Activated CD4-positive, alpha-beta T cell treated with anti-CD3 and anti-CD28 coated beads for 48 hours (primary cell): ENCODE measurements at places on chromosomes 7 and 10.

DNA sequence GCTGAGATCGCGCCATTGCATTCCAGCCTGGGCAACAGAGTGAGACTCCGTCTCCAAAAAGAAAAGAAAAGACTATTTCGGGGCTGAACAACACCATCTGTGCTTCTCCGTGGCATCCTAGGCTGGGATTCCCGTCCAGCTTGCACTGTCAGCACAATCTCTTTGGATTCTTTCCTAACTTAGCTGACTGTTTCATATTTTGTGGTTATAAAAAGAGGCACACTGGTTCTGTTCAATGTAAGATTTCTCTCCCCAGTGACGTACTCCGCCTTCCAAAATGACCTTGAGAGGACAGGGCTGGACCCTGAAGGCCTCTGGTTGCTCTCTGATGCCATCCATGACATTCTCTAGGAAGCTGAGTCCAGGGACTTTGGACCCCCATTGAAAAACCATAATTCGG is 8.8 kb downstream of the ZNHIT1 start:
- DNase-seq = no peak

DNA sequence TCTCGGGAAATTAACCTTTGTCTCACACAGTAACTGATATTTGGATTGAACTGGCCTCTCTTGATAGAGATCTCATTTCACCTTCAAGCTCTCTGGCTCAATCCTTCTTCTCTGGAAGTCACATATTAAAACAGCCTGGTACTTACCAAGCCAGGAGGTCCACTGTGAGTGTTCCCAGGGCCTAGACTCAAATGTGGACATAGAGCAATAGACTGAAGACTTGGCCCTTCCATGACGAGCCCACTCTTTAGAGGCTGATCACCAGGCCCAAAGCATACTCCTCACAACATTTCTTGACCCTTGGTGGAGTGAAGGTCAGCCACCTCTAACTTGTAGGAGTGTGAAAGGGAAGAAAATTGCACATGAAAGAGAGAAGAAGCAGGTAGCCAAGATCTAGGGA is 38.5 kb downstream of the COL1A2 start:
- no peak for DNase-seq

GRCh38 chr10:15714847-15715246 is 4.9 kb downstream of the ITGA8 start:
- no peak for DNase-seq

GRCh38 chr7:78248867-78249266 is 450.3 kb downstream of the PHTF2 start:
- DNase-seq = no peak

DNA sequence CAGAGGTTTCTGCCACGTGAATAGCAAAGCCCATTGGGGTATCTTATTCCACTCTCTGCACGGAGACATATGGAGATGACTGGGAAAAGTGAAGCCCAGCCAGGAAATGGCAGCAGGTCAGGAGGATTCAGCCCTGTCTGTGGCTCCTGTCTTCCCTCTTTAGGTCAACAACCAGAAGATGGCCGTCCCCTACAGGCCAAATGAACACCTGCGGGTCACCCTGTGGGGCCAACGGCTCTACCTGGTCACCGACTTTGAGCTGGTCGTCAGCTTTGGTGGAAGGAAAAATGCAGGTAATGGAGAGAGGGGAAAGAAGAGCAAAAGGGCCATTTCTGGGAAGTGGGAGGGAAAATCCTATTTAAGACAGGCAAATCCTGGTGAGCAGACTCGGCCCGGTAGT is 38.3 kb downstream of the EPHB4 start:
- no peak for DNase-seq

GRCh38 chr10:132828681-132829080 is 42.7 kb upstream of the NKX6-2 start:
- DNase-seq = no peak

GRCh38 chr10:57320416-57320815 is 947.3 kb downstream of the IPMK start:
- no peak for DNase-seq

GRCh38 chr7:16975712-16976111 is 93.9 kb upstream of the AGR3 start:
- no peak for DNase-seq

- DNase-seq = no peak
Observed at GRCh38 chr10:36559412-36560400, 565.7 kb upstream of the ANKRD30A start.

DNA sequence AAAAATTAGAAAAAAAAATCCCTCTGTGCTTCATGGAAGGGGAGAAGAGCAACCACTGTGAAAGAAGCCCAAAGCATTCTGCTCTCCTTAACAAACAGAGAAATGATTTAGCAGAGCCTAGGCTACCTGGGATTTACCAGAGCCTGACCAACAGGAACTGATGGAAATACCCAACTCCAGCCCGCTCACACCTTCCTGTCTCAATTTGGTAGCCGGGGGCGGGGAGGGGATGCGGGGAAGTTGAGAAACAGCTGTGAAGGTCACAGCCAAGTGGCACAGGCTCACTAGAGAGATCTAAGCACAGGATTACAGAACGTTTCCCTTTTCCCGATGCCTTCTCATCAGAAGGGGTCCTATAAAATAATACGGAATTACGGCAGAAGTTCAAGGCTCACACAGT is 17.6 kb downstream of the RSU1 start:
- DNase-seq = peak; percentile 30

DNA sequence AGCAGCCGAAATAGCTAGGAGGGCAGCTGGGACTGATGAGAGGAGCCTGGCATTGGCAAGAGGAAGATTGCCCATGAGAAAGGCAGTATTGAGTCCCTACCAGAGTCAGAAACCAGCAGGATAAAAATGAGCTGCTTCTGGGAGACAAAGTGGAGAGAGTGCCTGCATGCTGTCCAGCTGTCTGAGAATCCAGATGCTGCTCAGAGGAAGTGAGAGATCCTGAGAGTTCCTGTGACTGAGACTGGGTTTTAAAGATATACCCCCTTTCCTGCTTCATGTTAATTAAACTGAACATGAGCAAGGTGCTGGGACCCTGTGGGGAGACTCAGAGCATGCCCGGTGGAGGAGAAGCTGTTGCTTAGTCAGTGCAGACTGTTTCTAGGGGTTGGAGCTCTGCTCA is 107.5 kb downstream of the KIF20B start:
- no peak for DNase-seq

DNA sequence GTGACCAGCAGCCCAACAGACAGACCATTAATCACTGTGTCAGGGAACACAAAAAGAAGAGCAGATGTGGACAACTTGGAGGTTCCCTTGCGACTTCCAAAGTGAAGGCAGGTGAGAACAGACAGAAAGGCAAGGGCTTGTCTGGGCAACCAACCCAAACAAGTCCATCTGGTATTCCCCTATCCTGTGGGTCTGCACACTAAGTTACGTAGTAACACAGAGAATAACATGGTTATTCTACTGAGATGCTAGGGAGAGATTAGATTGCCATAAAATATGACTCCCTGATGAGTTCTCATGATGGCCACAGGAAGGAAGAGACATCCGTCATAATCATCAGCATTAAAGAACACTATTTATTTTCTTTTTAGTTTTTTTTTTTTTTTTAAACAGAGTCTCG is 252.2 kb downstream of the CALN1 start:
- no peak for DNase-seq

DNA sequence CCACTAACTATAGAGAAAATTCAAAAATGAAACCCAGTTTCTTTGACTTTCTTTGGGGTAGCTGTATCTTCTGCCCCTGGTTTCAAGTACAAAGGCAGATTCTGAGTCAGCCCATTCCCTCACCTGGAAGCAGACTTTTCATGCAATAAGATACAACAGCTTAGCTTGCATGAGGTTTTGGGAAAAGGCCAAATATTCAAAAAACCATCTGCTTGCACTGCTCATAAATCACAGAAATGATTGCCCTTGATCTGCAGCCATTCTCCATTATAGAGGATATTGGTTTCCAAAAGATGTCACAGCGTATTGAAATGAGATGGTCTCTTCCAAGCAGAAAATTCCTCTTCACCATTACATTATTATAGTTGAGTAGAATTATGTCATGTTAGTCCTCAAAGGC is 354.0 kb downstream of the PHF14 start:
- no peak for DNase-seq

DNA sequence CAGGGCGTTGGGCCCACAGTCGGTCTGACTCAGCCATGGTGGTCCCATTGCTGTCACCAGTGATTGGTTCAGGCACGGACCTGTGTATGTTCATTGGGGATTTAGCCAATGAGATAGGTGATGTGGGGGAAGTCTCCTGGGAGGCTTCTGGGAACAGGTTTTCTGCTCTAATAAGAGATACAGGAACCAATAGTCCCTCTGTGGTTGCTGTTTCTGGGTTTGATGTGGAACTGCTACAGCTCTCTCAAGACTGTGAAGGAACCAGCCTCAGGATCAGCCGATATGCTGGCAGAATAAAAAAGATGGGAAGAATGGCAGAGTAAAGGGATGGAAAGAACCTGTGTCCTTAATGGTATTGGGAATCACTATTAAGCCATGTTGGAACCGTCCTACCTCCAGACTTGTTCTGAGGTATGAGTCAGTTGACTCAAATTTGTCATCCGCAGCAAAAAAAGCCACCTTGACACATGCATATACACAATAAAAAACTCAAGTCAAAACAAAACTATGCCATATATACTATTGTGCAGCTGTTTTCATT is 70.6 kb downstream of the MCMBP start:
- DNase-seq = no peak

DNA sequence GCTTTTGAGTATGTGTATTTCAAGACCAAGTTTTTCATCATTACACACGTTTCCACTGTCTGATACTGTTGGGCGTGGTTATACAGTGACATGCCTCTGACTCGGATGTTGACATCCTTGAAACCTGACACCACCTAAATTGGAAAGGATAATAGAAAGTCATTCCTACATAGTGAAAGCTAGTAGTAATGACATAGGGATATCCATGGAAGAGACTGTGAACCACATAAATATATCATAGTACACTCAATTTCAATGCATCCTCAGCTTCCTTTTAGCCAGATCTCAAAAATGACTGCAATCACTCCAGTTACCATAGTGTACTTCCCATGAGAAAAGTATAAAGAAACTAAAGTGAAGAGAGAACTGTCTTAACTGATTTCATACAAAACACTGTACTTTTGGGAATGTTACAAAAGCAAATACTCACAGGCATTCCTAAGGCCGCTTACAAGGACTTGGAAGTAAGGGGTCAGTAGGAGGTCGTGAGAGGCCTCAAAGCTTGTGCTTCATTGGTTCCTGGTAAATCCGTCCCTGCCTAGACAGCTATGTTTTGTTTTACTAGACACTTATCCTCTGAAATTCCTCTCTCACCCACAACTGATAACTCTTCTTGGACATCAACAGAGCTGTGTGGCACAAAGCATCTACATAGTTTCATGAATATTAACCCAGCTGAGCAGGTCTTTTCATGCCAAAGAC is 71.8 kb upstream of the VWDE start:
- no peak for DNase-seq

DNA sequence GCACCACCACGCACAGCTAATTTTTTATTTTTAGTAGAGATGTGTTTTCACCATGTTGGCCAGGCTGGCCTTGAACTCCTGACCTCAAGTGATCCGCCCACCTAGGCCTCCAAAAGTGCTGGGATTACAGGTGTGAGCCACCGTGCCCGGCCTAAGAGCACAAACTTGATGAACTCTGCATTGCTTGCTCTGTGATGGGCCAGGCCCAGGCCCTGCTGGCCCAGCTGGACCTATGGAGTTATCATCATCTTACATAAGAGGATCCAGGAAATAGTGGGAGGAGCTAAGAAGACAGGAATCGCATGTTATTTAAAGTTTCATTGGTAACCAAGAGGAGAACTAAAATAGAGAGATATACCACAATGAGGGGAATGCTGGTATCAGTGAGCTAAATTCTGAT is 86.9 kb downstream of the DAGLB start:
- DNase-seq = no peak

GRCh38 chr7:137958470-137959431 is 43.1 kb downstream of the CREB3L2 start:
- no peak for DNase-seq

- DNase-seq = no peak
Observed at GRCh38 chr10:102959360-102959759, 41.3 kb downstream of the CNNM2 start.

- DNase-seq = no peak
Observed at GRCh38 chr7:139595806-139596205, 72.3 kb downstream of the CLEC2L start.

GRCh38 chr7:157550300-157551275 is 213.8 kb downstream of the DNAJB6 start:
- DNase-seq = no peak

- no peak for DNase-seq
Observed at GRCh38 chr7:155489158-155489840, 31.4 kb downstream of the EN2 start.

- no peak for DNase-seq
Observed at GRCh38 chr10:23869996-23870395, 338.9 kb upstream of the KIAA1217 start.

- no peak for DNase-seq
Observed at GRCh38 chr7:24129597-24129996, 154.4 kb upstream of the NPY start.

DNA sequence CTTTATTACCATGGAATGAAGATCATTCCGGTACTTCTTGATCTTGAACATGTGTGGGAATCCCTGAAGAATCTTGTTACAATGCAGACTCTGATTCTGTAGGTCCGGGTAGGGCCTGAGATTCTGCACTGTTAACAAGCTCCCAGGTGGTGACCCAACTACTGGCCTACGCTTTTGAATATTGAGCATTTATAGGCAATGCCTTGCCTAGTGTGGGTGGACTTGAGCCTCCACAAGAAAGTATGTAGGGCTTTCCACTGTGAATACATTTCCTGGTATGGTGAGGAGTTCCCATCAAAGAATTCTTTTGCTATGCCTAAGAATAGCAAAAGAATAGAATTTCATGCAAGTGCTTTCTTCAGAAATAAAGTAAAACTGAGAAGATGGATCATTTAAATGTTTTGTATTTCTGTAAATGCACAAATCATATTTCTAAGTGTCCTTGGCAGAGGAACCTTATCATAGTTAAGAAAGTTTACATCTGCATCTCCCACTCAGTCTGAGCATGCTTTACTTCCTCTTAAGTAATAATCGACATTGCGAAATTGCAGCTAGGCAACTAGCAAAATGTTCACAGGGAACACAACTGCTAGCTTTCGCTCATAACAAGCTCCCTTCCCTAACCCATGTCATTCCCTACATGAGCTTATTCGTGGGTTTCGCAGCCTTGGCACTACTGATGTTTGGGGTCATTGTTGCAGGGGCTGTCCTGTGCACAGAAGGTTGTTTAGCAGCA is 71.4 kb downstream of the AHR start:
- DNase-seq = no peak

GRCh38 chr7:47932016-47932415 is 16.2 kb downstream of the PKD1L1 start:
- no peak for DNase-seq

DNA sequence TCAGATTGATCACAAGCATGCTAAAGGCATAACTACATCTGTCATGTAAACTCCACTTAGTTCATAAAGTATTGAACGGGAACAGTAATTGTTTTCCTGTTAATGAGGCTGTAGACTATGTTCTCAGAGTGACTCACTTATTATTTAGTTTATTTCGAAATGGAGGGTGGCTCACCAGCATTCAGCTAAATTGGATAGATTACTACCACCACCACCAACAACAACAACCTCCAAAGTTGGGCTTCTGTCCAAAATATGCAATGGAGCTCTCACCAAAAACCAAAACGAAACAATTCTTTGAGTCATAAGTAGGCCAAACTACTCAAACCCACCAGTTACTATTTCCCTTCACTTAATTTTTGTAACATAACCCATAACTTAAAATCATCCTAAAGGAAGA is 127.9 kb upstream of the NRBF2 start:
- DNase-seq = no peak

- DNase-seq = no peak
Observed at GRCh38 chr7:36661135-36661840, 63.0 kb downstream of the AOAH start.
